SW 1271 (cell line): ENCODE measurements at places on chromosomes 13 and 19.

DNA sequence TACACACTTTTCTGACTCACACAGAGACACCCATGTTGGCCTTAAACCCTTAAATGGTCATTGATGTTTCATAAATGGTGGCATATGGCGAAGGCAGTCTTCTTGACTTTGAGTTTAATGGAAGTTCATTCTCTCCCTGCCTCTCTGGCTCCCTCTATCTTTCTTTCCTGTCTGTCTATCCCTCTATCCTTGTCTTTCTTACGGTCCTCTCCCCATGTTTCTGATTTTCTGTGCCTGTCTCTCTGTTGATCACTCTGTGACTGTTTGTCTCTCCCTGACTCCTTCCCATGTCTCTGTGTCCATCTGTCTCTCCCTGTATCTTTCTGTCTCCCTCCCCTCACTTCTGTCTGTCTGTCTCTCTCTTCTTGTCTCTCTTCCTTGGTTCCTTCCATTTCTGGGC, 43.2 kb upstream of the SHKBP1 start:
- DNase-seq, result no peak

DNA sequence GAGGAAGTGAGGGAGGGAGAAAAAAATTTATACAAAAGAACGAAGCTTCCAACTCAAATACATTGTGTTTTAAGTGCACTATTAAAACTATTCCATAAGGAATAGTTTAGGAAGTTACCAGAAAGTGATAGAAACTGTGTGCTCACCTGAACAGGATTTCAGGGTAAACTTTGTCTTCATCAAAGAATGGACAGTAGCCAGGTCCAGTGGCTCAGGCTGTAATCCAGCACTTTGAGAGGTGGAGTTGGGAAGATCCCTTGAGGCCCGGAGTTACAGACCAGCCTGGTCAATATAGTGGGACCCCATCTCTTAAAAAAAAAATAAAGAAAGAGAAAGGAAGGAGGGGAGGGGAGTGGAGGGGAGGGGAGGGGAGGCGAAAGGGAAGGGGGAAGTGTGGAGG, 13.0 kb upstream of the CDADC1 start:
- DNase-seq, result no peak

DNA sequence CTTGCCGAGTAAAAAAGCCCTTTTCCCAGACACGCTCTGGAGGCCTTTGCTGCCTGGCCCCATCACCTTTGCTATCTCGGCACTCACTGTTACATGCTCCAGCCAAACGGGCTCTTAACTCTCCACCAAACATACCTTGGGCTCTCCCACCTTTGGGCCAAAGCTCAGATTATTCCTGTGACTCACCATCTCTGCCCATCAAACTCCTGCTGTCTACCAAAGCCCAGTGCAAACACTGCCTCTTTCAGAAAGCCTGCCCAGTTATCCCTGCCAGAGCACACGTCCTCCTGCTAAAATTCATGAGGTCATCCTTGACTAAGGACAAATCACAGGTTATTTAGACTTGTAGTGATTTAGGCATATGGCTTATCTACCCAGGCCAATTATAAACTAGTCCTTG, 48.1 kb upstream of the SERPINE3 start:
- DNase-seq, result no peak

- DNase-seq, result no peak
Measured at GRCh38 chr13:21076253-21076652, 14.9 kb upstream of the LATS2 start.

GRCh38 chr13:50403311-50403710, 388.1 kb downstream of the KCNRG start:
- DNase-seq, result no peak

- no peak for DNase-seq
Measured at GRCh38 chr19:18842166-18842565, 10.4 kb downstream of the UPF1 start.

DNA sequence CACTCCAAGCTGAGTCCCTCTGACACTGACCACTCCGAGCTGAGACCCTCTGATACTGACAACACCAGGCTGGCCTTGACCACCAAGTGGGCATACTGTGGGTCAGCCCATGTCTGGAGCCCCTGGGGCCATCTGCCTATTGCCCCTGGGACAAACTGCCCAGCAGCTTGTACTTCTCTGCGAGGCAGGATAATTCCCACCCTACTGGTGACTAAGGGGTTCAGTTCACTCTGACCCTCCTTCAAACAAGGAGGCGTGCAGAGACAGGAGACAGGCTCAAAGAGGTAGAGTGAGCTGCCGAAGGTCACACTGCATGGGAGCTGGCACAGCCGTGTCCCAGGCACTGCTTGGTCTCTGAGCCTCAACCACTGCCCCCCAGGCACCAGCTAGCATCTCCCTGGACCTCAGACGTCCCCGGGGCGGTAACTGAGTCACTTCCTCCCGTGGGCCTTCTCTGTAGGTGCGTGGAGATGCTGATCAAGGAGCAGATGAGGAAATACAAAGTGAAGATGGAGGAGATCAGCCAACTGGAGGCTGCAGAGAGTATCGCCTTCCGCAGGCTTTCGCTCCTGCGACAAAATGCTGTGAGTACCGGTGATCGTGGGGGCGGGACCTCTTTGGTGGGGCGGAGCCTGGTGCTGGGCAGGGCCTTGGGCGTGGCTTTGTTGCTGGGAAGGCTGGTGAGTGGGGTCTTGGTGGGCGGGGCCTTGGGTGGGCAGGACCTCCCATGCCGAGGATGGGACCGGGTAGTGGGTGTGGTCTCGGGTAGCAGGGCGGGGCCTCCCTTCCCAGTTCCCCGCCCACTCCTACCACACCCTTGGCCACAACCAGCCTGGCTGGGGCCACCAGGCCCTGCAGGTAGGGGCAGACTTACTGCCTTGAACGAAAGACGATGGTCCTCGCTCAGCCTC, 5.8 kb upstream of the USE1 start:
- DNase-seq, result no peak

- DNase-seq, result no peak
Measured at GRCh38 chr13:38582133-38582532, 104.7 kb upstream of the FREM2 start.

GRCh38 chr19:23783636-23784035, 24.9 kb upstream of the ZNF681 start:
- DNase-seq, result no peak

GRCh38 chr19:5826531-5827341, 12.8 kb downstream of the FUT6 start:
- peak; percentile 51 for DNase-seq

GRCh38 chr19:2633693-2634075, 68.8 kb downstream of the GNG7 start:
- no peak for DNase-seq

GRCh38 chr13:73876323-73876722, 257.9 kb downstream of the KLF12 start:
- DNase-seq, result no peak

DNA sequence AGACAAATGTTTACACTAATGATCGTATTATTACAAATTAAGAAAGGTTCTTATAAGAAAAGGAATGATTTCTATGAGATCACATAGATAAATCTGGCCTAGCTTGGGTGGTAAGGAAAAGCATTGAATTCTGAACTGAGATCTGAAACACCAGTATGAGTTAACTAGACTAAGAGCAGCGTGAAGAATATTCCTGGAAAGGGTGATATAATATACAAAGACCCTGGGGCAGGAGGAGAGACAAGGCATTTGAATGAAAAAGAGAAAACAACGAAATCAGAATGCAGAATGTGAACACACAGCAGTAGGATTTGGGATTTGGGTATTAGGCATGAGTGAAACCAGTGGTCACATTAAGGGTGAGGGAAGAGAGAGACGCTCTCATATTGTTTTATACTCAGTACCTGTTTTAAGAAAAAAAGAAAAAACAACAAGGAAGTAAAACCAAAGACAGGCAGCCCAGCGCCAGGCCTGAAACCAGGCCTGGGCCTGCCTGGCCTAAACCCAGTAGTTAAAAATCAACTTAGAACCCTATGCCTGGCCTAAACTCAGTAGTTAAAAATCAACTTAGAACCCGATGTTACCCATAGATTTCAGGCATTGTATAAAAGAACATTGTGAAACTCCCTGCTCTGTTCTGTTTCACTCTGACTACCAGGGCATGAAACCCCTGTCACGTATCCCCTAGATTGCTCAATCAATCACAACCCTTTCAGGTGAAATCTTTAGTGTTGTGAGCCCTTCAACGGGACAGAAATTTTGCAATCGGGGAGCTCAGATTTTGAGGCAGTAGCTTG, 287.1 kb downstream of the ITGBL1 start:
- no peak for DNase-seq

- no peak for DNase-seq
Measured at GRCh38 chr13:60214213-60215055, 50.7 kb upstream of the DIAPH3 start.

DNA sequence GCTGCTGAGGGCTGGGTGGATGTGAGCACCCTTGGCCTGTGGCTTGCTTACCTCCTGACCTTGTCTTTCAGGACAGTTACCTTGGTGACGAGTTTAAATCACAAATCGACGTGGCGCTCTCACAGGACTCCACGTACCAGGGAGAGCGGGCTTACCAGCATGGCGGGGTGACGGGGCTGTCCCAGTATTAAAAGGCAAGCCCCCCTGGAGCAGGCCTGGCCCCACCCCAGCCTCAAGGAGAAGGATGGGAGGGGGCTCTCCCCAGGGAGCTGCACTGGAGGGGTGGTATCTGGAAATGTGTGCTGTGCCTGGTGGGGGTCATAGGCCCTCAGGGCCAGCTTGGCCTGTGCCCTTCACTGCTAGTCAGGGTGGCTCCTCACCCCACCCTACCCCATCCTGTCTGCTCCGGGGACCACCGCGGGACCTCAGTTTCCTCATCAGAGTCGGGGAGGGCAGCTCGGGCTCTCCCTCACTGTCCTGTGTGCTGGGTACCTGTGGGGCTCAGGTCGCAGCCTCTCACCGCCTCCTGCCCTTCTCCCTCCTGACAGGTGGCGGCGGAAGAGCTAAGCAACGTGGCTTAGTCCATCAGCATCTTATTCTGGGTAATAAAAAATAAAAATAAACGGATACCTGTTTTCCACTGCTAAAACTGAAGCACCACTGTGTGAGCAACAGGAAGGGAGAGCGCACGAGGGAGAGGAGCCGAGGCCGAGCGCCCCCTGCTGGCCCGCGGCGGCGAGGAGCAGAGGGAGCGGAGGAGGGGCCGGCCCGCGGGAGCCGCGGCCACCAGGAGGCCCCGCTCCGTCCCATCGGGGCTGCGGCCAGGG, 29.8 kb downstream of the CERS1 start:
- DNase-seq, result peak; percentile 14

DNA sequence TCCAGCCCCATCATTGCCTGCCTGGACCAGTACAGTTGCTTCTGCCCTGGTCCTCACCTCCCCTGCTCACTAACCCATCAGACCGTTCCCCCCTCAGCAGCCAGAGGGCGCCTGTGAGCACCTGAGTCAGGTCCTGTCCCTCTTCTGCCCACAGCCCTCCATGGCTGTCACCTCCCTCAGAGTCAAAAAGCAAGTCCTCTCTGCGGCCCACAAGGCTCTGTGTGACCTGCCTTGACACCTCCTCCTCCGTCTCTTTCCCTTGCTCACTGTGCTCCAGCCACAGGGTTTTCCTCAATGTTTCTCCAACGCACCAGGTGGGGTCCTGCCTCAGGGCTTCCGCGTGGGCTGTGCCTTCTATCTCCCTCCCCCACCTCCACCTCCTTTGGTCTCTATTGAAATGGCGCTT, 29.4 kb upstream of the PTPRS start:
- DNase-seq, result peak; percentile 22

- no peak for DNase-seq
Measured at GRCh38 chr13:50670847-50671496, 172.5 kb downstream of the DLEU7 start.

DNA sequence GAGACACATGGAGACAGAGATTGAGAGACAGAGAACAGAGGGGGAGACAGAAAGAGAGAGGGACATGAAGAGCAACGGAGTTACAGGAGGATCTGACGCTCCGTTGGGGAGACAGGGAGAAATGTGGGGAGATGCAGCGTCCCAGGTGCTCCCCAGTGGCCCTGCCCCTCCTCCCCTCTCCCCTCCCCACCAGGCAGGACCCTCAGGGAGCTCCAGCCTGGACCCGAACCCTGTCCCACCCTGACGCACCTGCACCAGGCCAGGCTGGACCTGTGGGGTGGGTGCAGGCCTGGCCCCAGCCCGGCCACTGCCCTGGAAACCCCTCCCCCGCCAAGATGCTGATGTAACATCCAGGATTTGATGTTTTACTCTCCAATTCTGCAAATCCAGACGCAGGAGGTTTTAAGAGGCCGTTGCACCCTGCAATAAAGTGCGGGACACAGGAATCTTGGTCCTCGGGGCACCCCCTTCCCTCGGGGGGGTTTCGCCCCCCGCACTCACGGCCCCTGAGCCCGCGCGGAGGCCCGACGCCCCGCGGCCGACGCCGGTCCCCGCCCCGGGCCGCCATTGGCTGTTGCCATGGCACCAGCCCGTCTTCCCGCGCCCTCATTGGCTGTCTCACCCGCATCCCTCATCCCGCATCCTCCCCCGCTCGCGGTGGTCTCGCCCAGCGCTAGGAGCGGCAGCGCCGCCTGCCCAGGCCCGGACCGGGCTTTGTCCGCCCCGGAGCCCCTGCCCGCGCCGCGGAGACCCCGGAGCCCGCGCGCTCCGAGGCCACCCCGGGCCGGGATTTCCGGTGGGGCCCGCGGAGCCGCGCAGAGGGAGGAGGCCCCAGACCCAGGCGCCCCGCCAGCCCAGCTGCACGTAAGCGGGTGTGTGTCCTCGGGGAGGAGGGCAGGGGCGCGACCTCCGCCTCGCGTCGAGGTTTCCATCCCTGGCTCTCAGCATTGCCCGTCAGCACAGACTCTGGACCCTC, at the start of gene APC2:
Gene APC2, plus strand, starts transcription at position 655 of the 976 bp plus-strand sequence. CDS start 2,881 bp downstream, outside the sequence.
- no peak for DNase-seq

- DNase-seq, result no peak
Measured at GRCh38 chr13:106369858-106370257, 165.6 kb downstream of the EFNB2 start.

DNA sequence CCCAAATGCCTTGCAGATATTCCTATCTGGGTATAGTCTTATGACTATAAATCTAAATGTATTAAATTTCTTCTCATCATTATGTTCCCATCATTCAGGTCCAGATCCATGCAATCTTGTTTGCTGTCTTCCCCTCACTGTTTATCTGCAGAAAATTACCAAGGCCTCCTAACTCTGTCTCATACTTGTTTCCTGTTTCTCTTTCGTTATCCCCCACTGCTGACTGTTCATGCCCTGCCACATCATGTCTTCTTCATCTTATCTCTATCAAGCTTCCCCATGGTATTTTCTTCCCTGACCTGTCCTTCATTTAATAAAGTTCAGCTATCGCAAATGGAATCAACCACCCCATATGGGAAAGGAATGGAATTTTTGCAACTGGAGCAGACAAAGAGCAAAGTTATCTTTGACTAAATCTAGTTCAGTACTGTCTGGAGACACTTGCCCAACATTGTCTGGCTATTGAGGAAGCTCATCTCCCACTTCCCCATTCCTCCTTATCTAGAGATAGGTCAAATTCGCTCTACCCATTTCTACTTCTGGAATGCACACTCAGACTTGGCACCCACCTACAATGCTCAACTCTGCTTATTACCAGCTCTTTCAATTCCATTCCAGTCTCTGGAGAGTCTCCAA, 1358.1 kb downstream of the EFNB2 start:
- no peak for DNase-seq

- no peak for DNase-seq
Measured at GRCh38 chr13:25881971-25882451, 169.8 kb downstream of the SHISA2 start.
